ENCODE measurements at places on chromosomes 5 and 9.

DNA sequence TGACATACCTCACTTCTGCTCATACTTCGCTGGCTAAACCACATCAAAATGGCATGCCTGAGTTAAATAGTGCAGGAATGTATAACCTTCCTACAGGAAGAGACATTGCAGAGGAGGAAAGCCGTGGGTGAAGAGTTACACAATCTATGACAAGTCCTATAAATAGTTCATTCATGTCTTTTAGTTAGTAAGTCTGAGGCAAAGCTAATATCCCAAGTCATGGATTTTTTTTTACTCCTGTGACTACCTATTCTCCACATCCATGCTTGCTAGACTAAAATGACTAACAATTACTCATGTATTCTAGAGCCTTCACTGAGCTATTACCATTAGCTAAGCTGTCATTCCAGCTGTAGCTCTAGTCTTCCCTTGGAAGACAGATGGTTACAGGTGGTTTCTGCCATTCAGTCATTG is 391.3 kb downstream of the NR2F1-AS1 start:
- no peak for DNase-seq

DNA sequence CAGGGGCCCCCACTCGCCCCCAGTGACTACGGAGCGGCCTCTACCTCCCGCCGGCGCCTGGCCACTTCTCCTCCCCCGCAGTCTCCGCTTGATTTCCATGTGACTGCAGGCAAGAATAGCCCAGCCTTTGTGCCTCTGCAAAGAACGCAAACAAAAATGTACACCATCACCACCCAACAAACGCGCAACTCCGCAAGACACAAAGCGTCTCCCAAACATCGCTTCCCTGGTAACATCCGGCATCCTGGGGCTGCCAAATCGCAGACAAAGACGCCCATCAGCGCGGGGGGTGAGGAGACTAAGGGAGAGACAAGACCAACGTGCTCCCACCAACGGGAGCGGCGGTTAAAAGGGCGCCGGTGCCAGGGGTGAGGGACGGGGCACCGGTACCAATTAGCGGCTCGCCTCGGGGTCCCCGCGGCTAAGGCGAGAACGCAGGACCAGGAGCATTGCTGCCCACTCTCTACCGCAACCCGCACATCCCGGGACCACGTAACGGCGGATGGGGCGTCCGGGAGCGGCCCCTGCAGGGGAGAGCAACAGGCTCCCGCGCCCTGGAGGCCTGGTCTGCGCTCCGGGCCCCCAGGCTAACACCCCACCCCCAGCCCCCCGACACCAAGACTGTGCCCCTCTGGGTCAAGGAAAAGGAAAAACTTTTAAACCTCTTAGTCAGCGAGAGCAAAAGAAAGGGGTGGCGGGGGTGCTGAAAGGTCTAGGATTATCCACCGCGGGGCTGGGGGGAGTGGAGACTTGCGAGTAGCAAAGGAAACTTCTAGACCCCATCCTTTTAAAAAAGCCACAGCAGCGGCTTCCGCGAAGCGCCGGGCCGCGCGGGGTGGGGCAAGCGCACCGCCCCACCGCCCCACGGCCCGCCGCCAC is 885 bp downstream of the MPDZ start:
- DNase-seq: no peak

- DNase-seq: peak; percentile 6
These were observed 500.0 kb upstream of the C9orf72 start for GRCh38 chr9:28073270-28073669.

DNA sequence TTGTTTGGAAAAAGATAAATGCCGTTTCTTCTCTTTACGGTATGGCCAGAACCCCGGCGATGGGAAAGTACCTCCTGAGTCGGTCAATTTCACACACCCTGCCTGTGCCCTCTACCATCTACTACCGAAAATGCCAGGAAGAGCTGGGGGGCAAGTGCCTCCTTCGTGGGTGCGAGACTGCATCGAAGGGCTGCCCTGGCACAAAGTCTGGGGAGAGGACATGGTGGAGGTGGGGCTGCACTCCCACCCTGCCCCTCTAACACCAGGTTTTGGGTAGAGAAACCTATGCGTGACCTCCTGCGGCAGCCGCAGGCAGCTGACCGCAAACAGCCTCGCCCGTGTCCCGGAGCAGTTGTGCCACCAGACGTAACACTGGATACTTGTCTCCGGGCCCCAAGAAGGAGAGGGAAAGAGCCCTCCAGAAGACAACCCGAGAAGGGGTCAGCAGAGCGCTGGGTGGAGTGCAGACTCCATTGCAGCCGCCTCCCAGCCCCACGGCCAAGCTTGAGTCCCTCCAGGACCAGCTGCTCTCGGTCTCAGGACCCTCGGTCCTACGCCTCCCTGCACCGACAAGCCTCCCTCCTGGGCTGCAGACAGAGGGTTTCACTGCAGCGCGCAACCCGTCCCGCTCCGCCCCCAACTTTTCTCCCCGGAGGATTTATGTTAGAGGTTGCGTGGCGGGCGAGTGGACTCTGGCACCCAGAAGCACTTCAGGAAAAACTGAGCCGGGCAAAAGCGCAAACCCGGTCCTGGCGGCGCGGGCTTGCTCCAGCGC is 823 bp upstream of the PRDM6 start:
- no peak for DNase-seq

DNA sequence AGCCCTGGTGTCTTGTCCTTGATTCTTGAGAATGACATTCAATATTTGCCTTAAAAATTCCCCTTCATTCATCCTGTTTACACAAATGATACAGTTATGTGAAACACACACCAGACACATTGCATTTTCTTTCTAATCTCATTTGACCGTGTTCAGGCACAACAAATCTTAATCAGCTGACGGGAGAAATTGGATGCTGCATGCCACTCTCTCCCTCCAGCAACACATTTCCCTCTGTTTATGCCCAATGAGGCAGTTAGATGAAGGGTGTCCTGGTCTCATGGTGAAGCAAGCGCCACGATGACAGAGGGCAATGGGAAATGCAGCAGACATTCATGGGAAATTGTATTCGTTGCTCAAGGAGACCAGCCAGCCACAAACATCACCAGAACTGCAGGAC is 3.2 kb upstream of the FGF1 start:
- DNase-seq: no peak

DNA sequence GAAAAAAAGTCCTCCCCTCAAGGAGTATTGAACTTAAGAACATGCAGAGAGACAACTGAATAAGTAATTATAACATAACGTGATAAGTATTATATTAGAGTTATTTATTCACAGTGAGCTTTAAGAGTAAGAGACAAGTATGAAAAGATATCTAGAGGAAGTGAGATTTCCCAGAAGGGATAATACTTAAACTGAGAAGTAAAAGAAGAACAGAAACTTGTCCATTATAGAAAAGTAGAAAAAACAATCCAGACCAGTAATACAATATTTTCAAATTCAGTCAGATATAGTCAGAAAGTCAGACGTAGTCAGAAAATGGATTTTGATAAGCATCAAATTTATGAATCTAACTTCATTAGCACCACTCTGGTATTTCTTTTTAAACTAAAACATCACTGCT is 613.0 kb upstream of the CCNG1 start:
- DNase-seq: no peak

DNA sequence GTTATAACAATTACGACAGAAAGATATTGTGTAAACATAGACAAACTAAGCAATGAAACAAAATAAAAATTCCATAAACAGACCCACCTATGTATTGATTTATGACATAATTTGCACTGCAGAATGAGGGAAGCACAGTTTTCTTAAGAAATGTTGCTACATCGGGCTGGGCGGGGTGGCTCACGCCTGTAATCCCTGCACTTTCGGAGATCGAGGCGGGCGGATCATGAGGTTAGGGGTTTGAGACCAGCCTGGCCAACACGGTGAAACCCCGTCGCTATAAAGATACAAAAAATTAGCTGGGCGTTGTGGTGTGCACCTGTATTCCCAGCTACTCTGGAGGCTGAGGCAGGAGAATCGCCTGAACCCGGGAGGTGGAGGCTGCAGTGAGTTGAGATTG is 1344.4 kb upstream of the WWC1 start:
- no peak for DNase-seq

GRCh38 chr5:103744159-103744558 is 181.6 kb upstream of the NUDT12 start:
- DNase-seq: no peak

GRCh38 chr5:118511846-118512245 is 476.5 kb downstream of the DTWD2 start:
- DNase-seq: no peak

DNA sequence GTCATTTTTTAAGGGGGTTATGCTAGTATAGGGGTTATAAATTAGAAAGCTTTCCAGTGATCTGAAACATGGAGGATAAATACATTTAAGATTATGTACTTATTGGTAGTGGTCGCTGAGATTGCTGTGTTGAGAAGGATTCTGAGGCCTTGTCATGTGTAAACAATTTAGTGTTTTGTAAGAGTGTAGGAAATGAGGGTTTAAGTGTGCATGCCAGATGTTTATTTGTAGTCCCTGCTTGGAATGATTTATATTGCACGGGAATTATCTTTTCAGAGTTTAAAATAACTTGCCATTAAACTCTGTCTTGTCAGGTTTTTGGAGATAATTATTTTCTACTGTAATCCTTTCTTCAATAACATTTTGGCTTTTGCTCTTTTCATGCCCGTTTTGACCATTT is 19.4 kb downstream of the ZNF618 start:
- no peak for DNase-seq

- DNase-seq: no peak
These were observed 219.4 kb downstream of the SPOCK1 start for GRCh38 chr5:137279521-137280231.

- DNase-seq: no peak
These were observed 31.6 kb downstream of the TAF11L14 start for GRCh38 chr5:17665836-17666235.

GRCh38 chr5:118447350-118447749 is 541.0 kb downstream of the DTWD2 start:
- no peak for DNase-seq

GRCh38 chr5:89929173-89929572 is 480.4 kb downstream of the CETN3 start:
- no peak for DNase-seq

GRCh38 chr5:5378531-5378930 is 43.9 kb upstream of the ICE1 start:
- DNase-seq: no peak

DNA sequence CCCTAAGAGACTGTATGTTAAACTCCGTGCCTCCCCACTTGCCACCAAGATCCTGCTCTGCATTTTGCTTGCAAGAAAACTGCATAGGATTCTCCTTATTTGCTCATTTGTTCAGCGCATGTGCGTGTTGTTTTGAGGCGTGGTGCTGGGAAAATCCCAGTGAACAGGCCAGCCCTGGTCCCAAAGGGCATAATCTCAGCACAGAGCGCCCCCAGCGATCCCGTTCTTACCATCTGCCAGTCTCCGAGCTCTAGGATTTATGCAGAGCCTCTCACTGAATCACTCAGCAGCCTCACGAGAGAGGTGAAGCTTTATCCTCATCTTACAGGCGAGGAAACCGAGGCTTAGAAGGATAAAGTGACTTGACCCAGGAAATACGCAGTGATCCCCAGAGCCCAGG is 11.5 kb downstream of the PRRX2 start:
- DNase-seq: no peak

- DNase-seq: no peak
These were observed 135.9 kb upstream of the LIFR start for GRCh38 chr5:38692346-38692745.

DNA sequence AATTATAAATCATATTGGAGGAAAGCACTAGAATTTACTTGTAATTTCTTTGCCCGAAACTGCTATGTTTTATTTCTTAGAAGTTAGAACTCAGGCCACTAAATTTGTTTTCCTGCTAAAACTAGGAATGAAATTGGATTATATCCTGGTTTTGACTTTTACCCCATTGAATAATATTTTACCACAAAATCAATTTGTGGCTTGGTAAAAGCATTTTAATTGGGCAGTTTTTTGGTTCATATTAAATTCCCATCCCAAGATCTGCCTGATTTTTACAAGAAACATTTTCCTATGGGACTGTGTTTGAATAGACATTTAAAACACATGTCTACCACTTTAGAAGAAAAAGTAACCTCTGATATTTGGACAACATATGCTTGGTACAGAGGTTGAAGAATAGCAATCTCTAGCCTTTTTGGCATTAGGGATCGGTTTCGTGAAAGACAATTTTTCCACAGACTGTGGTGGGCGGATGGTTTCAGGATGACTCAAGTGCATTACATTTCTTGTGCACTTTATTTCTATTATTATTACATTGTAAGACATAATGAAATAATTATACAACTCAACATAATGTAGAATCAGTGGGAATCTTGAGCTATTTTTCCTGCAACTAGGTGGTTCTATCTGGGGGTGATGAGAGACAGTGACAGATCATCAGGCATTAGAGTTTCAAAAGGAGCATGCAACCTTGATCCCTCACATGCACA is 565.6 kb downstream of the PRR16 start:
- no peak for DNase-seq

GRCh38 chr5:107809201-107810034 is 138.7 kb upstream of the EFNA5 start:
- DNase-seq: no peak

DNA sequence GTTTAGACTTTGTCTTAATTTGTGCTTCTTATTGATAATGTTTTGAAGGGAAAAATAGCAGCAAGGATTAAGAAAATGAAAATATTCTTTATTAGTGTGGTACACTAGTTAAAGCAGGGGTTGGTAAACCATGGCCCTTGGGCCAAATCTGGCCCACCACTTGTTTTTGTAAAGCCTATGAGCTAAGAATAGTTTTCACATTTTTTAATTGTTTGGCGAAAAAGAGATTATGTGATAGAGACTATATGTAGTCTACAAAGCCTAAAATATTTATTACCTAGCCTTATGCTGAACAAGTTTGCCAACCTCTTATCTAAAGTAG is 57.2 kb downstream of the KCNN2 start:
- DNase-seq: no peak

DNA sequence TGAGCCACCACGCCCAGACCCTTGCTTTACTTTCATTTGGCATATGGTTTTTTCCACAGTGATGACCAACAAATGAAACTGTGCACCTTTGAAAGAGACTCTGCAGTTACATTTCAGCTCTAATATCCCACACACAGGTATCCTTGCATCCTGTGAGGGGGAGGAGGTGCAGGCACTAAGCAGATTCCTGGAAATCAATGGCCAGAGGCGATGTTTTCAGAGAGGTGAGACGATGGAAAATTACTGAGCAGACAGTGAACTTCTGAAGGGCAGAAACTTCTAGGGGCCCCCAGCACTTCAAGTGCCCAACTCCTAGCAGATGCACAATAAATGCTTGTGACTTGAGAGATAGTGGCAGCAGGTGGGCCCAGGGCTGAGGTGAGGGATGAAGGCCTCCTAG is 29.8 kb upstream of the GNE start:
- DNase-seq: no peak

GRCh38 chr9:16728137-16728508 is 142.3 kb downstream of the BNC2 start:
- DNase-seq: no peak

DNA sequence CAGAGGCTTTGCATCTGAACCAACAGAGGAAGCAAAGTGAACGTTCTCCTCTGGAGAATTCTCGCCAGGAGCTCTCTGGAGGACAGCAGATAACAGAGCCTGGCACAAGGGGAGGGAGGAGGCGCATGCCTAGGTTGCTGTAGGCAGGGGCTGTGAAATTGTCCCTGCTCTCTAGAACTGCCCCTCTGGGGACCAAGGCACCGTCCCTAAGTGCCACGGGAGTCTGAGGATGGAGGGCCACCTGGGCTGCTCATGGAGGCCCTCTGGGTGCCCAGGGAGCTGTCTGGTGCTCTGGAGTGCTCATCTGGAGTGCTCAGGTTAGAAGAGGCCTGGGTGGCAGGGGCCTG is 77.6 kb downstream of the CACNA1B start:
- DNase-seq: no peak

- peak; percentile 4 for DNase-seq
These were observed 56.7 kb upstream of the NPR3 start for GRCh38 chr5:32654427-32654826.

- DNase-seq: no peak
These were observed 138.1 kb downstream of the TMEM167A start for GRCh38 chr5:82938901-82939725.
